ENCODE measurements at places on chromosomes 7 and 10.

DNA sequence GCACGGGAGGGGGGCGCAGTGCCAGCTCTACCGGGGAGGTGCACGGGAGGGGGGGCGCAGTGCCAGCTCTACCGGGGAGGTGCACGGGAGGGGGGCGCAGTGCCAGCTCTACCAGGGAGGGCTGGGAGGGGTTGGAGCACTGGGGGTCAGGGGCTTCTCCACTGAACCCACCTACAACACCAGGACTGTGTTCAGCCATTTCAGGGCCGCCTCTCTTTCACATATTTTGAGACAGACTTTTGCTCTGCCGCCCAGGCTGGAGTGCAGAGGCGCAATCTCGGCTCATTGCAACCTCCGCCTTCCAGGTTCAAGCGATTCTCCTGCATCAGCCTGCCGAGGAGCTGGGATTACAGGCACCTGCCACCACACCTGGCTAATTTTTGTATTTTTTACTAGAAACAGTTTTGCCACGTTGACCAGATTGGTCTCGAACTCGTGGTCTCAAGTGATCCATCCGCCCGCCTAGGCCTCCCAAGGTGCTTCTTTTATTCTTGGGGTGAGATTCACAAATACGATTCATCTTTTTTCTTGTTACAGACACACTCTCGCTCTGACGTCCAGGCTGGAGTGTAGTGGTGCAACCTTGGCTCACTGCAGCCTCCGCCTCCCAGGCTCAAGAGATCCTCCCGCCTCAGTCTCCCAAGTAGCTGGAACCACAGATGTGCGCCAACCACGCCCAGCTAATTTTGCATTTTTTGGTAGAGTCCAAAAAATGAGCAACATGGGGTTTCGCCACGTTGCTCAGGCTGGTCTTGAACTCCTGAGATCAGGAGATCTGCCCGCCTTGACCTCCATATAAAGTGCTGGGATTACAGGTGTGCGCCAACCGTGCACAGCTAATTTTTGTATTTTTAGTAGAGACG is 37.0 kb downstream of the ADAP1 start:
- DNase-seq: no peak

DNA sequence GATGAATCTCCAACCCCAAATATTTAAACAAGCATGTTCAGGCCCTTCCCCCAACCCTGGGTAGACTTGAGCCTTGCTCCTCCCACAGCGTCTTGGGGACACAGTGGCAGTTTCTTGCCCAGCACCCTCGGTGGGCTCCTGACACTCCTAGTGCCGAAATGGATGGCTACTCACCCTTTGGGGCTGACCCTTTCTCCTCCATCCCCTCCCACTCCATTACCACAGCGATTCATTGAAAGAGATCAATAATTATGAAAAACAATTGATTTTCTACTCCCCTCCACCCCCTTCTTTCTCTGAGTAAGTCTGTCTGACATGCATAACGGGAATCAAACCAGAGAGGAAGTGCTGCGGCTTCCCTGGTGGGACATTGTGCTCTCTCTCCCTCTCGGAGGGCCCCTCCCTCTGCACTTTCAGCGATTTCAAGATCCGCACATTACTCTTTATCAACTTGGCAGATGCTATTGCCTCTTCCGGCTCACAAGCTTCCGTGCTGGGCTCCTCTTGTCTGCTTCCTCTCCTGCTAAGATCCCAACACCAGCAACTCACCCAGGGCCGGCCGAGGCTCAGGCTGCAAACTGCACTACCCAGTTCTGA is 79.0 kb upstream of the PLXNA4 start:
- no peak for DNase-seq

DNA sequence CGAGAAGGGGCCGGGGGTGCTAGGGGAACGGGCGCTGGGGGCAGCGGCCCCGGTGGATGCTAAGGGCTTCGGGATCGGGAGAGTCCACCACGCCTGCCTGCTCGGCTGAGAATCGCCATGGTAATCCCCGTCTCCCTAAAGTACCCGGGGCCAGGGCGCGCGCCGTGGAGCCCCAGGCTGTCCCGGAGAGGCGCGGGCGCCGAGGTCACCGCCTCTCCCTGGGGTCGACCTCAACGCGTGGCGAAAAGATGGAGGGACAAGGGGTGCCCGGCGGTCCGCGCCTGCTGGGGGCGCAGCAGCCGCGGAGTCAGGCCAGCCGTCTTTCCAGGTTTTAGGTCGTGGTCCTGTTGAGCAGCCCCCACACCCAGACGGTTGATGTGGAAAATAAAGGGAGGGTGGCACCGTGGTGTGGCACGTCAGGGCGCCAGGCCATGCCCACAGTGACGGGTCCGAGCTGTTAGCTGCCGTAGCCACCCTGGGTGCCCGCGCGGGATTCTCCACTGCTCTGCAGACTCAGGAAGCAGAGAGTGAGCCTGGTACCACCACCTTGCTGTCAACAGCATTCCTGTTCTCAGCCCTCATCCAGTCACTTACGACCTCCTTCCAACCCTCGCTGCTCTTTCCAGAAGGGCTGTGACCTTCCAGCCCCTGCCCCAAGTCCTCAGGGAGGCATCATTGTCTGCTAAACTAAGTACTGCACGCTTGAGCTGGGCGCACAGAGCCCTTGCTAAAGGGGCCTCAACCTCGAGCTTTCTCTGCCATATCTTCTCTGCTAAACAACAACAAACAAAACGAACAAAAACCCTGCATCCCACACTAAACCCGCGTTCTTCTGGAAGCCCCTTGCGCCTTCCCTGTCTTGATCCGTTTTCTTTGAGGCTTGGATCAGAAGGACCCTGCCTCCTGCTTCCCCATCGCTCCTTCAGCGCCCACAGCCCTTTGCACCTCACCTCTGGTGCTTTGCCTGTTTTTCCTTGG is 666 bp downstream of the SMKR1 start:
- DNase-seq: no peak

- no peak for DNase-seq
Measured at GRCh38 chr7:20268824-20269223, 51.6 kb upstream of the MACC1 start.

- no peak for DNase-seq
Measured at GRCh38 chr10:96470116-96470743, 43.5 kb downstream of the TLL2 start.

DNA sequence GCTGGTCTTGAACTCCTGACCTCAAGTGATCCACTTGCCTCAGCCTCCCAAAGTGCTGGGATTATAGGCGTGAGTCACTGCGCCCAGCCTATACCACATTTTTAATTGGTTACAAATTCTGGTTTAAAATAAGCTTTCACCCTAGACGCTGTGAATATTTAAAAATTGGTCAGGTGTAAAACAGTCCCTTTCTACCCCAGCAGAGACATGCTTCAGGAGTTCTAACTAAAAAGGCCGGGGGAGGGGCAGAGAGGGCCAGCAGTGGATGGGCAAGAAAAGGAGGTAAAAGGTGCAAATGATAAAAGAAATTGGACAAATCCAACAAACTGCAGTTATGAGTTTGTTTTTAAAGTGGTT is 70.0 kb downstream of the WAPL start:
- no peak for DNase-seq

GRCh38 chr7:108001764-108002725 is 916 bp downstream of the LAMB1 start:
- no peak for DNase-seq

DNA sequence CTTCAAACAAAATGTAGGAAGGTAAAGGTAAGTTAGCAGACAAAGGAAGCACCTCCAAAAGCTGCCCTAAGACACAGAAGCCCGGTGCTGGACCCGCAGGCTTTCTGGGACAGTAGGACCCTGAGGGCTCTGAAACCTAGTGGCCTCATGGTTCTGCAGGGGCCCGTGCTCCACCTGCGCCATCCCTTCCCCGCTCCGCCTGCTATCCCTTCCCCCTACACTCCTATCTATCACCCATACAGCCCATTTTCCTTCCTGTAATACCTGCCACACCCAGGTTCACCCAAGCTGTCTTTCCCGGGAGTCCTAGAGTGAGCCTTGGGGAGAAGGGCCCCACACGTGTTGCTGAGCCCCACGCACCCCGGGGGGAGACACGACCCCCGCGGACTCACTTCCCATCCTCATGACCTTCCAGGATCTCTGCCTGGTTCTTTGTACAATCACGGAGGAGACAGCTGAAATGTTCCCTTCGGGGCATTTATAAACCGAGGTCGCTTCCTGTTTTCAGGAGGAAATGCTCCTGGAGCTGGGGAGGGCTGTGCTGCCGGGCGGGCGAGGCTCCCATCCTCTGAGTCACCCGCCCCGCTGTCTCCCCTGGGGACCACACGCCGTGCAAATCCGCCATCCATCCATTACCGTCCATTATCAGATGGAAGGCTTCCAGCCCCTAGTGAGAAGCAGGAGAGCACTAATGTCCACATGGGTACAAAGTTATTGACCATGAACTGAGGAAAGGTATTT is 251.7 kb upstream of the PITRM1 start:
- no peak for DNase-seq

GRCh38 chr7:73974948-73975926 is 52.7 kb upstream of the ELN start:
- no peak for DNase-seq

- DNase-seq: no peak
Measured at GRCh38 chr7:2612445-2613097, 19.2 kb upstream of the TTYH3 start.

- DNase-seq: no peak
Measured at GRCh38 chr10:127694580-127695193, 42.3 kb upstream of the FOXI2 start.

DNA sequence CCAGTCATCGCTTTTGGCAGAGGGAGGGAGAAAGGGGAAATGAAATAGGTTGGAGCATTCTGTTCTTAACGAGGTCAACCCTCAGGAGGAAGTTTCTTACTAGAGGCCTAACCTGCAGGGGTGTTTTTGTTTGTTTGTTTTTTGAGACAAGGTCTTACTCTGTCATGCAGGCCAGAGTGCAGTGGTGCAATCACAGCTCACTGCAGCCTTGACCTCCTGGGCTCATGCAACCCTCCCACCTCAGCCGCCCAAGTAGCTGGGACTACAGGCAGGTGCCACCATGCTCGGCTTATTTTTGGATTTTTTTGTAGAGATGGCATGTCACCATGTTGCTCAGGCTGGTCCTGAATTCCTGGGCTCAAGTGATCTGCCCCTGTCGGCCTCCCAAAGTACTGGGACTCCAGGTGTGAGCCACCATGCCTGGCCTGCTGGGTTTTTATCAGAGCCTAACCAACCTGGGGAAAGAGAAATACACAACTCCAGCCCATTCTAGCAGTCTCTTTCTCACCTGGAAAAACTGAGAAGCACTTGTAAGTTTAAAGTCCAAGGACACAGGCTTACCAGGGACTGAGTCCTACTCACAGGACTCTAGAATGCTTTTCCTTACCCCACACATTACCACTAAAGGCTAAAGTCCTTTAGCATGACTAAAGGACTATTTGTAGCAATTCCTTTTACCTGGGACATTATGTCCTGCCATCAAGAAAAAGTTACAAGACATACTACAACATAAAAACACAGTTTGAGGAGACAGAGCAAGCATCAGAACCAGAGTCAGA is 101.0 kb upstream of the EGFR start:
- no peak for DNase-seq

DNA sequence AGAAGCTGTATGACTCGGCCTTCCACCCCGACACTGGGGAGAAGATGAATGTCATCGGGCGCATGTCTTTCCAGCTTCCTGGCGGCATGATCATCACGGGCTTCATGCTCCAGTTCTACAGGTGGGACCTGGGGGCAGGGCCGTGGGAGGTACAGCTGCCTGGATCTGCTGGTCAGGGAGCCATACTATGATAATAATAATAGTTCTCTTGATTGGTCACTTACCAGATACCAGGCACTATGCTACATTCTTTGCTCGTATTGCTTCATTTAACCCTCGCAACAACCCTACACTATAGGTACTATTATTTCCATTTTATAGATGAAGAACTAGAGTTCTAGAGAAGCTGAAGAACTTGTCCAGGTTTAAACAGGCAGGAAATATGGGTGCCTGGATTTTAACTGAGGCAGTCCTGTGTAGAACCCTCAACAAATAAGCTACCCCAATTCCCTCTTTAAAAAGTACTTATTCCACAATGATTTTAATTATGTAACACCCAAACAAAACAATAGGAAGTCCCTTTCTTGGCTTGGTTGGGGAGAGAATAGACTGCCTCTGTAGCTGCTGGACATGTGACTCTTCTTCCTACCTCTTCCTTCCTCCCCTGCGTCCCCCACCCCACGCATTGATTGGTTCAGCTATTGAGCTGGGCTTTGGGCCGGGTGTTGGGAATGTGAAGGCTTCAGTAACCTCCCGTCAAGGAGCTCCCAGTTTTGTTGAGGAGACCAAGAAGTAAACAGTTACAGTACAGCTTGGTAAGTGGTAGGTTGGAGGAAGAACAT is 12.8 kb downstream of the SFXN2 start:
- no peak for DNase-seq

- no peak for DNase-seq
Measured at GRCh38 chr7:28018446-28018845, 162.1 kb downstream of the JAZF1 start.

DNA sequence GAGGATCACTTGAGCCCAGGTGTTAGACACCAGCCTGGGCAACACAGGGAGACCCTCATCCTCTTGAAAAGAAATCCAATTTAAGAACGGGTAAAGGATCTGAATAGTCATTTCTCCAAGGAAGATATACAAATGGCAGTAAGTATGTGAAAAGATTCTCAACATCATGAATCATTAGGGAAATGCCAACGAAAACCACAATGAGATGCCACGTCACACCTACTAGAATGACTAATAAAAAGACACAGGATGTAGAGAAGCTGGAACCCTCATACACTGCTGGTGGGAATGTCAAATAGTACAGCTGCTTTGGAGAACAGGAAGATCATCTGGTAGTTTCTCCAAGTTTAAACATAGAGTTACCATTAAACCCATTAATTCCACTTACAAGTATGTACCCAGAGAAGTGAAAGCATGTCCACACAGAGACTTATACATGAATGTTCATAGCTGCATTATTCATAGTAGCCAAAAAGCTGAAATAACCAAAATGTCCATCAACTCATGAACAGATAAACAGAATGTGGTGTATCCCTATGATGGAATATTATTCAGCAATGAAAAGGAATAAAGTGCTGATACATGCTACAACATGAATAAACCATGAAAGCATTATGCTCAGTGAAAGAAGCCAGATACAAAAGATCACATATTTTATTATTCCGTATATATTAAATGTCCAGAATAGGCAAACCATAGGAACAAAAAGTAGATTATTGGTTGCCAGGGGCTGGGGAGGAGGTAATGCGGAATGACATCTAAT is 13.1 kb upstream of the ZMIZ2 start:
- DNase-seq: no peak

DNA sequence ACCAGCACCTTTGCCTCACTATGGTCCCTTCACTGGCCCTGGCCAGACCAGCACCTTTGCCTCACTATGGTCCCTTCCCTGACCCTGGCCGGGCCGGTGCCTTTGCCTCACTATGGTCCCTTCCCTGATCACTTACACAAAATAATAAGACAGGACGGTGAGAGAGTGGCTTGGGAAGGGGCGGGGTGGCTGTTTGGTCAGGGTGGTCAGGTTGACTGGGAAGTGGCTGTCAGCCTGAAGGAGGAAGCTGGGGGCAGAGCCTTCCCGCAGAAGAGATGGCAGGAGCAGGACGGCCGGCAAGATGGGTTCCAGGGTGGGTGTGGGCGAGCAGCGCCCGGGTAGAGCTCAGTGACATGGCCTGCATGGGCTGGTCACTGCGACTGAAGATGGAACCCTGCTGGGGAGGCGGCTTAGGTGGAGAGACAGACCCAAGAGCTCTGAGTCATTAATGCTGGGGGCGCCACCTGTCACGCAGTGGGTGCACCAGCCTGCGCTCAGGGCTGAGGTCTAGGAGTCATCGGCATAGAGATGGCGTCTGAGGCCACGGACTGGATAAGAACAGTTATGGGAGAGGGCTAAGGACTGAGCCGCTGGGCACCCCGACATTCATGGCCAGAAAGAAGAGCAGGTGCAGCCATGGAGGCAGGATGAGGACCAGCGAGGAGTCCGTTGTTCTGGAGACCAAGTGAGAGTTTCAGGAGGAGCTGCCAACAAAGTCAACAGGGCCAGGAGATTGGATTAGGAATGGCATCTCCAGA is 91.8 kb downstream of the CHST15 start:
- no peak for DNase-seq

GRCh38 chr7:100163006-100163531 is 4.5 kb upstream of the TRAPPC14 start:
- DNase-seq: no peak

Measured in cortex of kidney (tissue), 1 donor.